ENCODE measurements at places on chromosomes 1 and 21.

GRCh38 chr1:15712168-15712567, 23.9 kb upstream of the SLC25A34 start:
- no peak for DNase-seq

GRCh38 chr1:51444534-51445192, 74.4 kb downstream of the EPS15 start:
- DNase-seq, result no peak

DNA sequence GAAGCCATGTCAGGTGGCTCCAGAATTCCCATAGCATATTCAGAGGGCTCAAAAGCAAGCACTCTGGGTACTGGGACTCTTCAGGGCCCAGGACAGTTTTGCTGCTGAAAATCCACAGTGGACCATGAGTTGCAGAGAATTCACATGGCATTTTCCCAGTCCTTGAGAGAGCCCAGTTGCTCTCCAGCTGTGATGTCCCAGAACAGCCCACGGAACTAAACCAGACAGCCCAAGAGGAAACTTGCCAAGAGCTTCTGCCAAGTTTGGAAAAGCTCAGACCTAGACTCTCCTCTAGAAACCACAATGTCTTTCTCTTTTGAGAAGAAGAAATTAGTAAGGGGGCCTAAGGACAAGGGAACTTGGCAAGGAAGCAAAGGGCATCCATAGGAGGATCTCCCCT, 69.4 kb downstream of the RGS2 start:
- DNase-seq, result no peak

GRCh38 chr1:241593186-241593585, 47.0 kb downstream of the CHML start:
- no peak for DNase-seq

DNA sequence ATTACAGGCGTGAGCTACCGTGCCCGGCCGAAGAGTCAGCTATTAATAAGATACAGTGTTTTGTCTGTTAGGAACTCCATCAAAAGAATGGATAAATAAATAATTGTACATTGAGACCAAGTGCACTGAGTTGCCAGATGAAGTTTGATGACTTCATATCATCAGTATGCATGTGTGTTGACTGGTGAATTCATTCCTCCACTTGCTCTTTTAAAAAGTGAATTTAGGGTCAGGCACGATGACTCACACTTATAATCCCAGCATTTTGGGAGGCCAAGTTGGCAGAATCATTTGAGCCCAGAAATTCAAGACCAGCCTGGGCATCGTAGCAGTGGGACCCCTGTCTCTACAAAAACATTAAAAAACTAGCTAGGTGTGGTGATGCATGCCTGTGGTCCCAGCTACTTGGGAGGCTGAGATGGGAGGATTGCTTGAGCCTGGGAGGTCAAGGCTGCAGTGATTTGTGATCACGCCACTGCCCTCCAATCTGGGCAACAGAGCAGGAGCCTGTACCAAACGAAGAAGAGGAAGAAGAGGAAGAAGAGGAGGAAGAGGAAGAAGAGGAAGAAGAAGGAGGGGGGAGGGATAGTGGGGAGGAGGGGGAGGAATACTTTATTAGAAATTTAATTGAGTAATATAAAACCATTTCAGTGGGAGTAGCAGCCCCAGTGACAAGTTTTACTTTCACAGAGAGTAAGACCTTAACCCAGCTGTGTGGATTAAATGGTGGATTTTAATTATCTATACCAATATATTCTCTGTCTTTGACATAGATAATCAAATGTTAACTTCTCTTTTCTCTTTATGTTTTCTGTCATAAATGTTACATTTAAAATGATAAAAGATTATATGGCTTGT, 74.9 kb downstream of the CCDC18 start:
- peak; percentile 44 for DNase-seq

DNA sequence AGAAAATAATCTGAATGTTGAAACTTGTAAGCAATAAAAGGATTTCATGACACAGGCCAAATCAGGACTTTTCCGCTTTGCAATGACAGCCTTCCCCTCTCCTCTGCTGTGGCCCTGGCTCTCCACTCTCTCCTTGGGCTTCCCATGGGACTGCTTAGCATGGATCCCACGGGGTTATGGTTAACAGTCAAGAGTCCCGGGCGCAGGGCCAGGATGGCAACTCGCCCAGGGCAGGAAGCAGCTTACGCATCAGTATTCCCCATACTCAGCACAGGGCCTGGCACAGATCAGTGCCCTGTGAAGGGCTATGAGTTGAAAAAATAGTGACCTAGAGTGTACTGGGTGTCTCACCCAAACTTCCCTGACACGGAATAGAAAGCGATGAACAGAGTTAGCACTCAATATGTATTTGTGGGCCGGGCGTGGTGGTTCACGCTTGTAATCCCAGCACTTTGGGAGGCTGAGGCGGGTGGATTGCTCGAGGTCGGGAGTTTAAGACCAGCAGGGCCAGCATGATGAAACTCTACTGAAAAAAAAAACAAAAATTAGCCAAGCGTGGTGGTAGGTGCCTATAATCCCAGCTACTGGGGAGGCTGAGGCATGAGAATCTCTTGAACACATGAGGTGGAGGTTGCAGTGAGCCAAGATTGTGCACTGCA, 29.1 kb upstream of the GRHL3 start:
- DNase-seq, result peak; percentile 66

DNA sequence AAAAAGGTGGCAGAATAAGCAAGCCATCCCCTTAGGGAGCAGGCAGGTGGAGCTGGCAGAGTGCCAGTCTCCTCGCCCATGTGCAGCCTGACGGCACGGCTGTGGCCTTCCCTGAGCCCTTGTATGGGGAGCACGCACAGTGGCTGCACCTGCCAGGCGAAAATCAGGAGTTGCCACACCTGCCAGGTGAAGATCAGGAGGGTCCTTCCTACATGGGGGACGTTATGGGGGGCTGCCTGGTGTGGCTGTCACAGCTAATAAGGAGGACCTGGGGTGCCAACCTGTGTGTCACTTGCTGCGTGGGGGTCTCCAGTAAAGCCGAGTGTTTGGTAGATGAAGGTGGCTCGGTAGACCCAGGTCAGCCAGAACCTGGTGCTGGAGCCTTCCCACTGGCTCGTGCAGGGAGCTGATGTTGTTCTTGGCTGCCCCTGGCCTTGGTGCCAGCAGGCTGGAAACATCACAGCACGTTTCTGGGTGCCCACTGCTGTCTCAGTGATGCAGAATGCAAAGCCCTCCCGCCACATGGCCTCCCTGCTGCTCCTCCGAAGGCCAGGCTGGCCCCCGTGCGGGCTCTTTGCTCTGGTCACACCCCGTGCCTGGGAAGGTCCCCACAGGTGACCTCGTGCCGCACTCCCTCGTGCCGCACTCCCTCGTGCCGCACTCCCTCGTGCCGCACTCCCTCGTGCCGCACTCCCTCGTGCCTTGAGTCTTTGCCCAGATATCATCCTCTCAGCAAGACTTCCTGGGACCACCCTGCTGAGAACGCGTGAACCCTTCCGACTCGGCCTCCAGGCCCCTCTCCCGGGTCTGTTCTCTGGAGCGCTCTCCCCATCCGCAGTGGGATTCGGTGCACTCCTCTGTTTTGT, 55.4 kb downstream of the SLC37A1 start:
- no peak for DNase-seq

DNA sequence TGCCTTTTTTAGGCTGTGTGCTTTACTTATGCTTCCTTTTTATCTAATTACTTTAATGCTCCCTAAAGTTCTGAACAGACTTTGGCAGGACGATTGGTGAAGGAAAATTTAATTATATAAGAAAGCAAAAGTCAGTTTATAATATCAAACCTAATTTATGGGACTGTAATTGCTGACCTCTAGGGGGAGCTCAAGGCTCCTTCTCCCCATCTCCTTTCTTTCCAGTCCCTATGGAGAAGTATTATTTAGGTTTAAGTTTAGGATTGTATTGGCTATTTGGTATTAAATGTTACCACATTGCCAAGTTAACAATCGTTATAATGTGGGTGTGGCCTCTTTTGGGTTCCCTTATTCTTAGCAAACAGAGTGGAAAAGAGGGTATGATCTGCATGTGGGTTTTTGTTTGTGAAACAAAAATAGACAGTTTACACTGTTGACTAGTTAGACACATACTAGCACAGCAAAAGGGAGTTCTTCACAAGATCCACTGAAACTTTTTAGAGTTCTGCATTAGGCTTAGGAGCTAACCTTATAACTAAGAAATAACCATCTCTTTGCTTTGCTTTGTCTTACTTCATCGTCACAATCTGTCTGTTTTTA, 48.2 kb upstream of the TNFSF4 start:
- DNase-seq, result no peak

GRCh38 chr1:48206371-48206770, 16.1 kb upstream of the SLC5A9 start:
- no peak for DNase-seq

DNA sequence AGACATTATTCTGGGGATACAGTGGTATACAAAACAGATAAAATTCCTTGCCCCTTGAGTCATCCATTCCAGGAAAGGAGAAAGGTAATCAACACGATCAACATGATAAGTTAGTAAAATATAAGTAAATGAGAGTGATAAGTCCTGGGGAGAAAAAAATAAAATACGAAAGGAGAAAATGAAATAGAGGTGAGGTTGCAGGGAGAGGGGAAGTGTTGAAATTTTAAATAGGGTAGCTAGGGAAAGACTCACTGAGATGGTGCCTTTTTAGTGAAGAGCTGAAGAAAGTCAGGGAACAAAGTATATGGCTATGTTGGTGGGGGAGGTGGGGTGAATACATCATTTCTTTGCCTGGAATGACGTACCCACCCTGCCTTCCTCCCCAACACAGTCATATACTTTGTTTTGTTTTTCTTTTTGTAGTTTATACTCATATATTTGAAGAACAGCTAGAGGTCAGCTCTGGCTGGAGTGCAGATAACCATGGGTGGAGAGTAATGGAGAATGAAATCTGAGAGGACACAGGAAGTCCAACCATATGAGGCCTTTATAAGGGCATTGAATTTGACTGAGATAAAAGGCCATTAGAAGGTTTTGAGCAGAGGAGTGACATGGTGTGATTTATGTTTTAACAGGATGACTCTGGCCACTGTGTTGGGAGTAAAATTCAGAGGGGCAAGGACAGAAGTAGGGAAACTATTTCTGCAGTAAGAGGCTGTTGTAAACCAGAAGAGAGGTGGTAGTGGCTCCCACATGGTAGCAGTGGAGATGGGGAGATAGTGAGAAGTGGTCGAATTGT, 54.8 kb downstream of the OSBPL9 start:
- DNase-seq, result peak; percentile 34

DNA sequence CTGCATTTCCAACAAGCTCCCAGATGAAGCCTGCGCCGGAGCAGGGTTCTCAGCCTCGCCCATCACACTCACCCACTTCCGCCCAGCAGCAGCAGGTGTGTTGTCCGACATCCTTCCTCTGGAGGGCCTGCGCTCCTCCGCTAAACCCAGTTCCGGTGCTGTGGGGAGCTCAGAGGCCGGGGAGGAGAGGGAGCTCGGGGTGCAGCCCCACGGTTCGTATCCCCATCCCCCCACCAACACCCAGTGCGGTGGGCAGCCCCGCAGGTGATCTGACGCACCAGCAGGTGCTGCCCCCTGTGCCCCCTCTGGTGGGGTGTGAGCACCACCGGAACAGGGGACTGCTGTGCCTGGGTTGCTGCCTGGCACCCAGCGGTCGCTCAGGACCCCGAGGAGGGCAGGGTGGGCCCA, 3.4 kb upstream of the PEX10 start:
- no peak for DNase-seq

DNA sequence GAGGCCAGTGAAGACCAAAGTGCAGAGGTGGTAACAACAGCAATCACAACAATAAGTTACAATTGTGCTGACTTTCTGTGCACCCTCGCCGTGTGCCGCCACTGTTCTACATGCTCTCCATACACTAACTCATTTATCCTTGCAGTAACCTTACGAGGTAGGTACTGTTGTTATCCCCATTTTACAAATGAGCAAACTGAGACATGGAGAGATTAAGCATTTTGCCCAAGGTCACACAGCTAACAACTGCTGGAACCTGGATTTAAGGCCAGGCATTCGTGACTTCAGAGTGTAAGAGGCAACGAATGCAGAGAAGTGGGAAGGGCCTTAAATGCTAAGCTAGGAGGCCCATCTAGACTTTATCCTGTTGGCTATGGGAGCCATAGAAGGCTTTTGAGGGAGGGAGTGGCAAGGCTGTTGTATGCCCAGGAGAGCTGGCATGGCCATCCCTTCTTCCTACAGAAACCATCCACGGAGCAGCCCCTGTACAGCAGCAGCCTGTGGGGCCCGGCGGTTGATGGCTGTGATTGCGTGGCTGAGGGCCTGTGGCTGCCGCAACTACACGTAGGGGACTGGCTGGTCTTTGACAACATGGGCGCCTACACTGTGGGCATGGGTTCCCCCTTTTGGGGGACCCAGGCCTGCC, 36.6 kb downstream of the AZIN2 start:
- no peak for DNase-seq

- no peak for DNase-seq
Measured at GRCh38 chr1:228098323-228098931, 4.7 kb downstream of the C1orf35 start.
